NCI-H1417 (cell line): ENCODE measurements at places on chromosomes 3 and 15.

DNA sequence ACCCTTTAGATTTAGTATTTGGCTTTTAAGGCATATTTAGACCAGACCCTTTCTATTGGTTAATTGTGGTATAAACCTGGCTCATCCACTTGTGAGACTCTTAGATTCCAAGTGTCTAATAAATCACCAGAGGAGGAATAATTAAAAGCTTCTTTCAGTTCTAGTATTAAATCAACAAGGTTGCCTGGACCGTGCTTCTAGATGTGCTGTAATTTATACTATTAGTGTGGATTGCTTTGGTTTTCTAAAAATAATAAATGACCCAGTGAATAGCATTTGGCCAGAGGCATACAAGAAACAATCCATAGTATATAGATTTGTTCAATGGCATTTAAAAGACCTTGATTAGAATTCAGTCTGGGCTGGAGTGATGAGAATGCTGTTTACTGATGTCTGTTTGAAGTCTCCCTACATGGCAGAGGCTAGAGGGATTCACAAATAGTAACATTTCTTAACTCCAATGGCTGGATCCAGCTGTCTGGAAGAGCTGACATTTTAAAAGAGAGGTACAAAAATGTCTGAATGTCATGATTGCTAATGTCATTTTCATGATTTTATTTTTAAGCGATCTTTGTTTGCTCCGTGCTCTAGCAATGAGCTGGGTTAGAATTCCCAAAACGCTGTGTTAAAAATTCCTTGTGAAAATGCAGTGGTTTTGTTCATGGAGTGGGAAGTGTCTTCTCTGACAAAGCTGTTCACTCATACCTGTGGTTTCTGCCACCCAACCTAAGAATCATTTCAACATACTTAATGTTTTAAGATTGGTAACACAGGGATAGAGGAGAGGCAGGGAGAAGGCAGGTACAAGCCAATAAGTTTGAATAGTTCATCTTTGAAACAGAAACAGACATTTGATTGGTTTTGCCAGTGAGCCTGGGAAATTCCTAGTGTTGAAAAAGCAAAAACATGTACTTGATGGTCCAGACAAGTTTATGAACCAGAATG is 89.9 kb downstream of the RBMS3 start:
- peak; percentile 56 for DNase-seq

DNA sequence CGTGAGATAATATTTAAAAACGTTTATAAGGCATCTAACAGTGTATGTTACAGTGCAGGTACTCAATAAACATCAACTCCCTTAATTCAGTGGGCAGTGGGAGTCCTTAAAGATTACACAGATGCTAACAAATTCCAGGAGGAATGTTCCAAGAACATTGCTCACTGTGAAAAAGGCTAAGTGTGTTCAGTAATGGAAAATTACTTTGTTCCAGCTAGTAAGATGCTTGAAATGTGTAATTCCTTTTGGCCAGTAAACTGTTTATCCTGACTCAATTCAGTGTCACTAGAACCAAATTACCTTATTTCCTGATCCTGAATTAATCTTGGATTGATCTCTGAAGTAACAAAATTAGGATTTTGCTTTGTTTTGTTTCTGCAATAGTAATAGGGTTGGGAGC is 54.2 kb upstream of the SEMA6D start:
- DNase-seq = no peak

DNA sequence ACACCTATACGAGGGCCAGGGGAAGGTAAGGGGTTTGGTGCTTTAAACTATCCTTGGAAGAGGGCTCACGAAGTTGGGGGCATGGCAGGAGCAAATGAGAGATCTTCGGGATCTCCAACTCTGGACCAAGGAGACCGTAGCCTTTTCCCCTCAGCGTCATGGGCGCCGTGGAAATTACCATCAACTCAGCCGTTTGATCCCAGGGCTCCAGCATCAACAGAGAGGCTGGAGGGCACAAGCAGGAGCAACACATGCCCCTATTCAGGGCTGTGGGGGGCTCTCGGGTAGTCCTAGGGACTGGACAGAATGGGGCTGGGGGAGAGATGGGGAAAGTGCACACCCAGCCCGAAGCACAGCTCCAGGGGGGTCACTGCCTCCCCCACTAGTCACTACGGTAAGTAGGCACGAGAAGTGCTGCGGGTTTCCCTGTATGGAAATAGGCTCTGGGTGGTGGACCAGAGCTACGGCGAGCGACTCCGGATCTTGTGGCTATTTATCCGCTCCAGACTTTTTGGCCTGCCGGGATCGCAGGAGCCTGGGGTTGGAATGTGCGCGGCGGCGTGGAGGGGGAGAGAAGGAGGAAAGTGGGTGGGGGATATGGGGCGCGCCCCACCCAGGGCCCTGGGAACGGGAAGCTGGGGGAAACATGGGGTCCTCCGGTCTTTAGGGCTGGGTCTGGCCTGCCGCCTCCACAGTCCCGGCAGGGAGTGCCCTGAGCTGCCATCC is 539 bp upstream of the LAMB2 start:
- peak; percentile 78 for DNase-seq

DNA sequence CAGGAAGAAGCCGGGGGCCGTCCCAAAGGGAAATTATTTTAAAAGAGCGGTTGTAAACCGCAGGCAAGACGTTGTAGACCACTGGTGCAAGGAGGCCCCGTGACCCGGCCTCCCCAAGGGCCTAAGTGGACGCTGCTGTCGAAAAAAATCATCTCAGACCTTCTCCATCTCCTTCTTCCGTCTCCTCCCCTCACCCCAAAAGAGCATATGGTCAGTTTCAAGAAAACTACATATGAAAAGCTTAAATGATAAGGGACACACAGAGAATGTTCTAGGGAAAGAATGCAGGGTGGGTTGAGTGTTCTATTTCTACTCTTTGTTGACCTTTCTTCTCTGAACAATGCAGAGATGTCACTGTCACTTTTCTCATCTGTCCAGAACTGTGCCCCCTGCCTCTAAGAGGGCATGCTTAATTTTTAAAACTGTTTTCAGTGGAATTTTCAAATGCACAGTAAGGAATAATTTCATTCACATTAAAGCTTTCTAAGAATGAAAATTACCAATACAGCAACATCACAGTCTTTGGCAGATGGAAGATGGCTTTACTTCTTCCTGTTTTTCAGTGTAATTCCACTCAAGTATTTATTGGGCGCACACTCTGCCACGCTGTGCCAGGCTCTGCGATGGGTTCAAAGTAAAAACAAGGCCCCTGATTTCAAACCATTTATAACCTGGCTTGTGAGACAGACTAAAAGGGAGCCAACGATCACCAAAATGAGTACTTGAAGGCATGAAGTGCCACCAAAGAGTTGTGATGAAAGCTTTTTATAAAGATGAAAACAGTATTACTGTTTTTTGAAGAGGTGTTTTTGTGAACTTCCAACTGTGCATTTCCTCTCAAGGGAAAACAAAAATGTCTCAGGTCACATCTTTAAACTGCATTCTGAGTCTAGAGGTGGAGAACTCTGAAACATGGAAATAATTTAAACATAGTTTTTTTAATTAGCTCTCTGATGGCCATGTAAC is 891 bp upstream of the TOP2B start:
- DNase-seq = no peak

DNA sequence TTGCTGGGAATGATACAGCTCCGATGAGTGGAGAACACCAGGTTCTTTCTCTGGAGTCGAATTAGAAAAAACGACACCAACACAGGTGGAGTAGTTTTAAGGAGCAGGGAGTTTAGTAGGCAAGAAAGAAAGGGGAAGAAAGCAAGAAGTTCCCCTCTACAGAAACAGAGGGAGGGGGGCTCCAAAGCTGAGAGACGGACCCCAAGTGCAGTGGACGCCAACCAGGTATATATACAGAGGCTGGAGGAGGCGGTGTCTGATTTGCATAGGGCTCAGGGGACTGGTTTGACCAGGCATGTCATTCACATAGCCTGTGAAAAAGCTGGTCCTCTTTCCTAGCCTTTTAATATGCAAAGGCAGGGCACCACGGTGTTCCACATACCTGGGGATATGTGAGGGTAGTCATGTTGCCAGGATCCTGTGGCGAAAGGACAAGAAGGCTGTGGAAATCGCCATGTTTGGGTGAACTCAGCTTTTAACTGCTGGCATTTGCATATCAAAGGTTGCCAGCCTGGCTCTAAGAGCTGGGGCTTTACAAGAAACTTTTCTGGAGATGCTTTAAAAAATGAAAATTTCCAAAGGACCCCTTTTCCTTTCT is 887.4 kb upstream of the EPHA6 start:
- DNase-seq = no peak

DNA sequence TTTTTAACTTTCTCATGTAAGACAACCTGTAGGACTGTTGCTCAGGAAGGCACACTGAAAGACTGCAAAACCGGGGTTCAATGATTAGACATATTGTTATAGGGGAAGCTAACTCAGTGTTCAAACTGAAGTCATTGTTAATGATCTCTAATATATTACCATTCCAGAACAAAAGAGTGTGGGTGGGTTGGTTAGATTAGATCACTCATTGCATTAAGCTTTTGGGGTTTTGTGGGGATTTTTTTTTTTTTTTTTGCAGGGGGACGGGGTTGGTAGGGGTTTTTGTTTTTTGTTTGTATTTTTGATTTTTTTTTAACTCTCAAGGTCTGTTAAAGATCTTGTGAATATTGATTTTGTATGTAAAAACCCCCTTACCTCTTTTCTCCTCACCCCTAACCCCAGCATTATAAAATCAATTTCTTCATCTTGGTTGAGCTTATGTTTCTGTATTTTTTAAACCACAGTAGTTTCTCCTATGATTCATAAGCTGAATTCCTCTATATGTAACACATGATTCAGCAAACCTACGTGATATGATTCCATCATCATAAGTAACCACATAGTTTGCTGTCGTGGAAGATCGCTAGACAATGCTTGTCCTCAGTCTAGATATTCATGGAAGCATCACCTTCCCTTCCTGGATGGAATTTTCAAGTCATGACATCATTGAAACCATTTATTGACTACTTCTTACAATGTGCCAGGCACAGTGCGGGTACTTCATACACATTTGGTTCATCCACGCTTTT is 544.1 kb upstream of the MDFIC2 start:
- DNase-seq = no peak

DNA sequence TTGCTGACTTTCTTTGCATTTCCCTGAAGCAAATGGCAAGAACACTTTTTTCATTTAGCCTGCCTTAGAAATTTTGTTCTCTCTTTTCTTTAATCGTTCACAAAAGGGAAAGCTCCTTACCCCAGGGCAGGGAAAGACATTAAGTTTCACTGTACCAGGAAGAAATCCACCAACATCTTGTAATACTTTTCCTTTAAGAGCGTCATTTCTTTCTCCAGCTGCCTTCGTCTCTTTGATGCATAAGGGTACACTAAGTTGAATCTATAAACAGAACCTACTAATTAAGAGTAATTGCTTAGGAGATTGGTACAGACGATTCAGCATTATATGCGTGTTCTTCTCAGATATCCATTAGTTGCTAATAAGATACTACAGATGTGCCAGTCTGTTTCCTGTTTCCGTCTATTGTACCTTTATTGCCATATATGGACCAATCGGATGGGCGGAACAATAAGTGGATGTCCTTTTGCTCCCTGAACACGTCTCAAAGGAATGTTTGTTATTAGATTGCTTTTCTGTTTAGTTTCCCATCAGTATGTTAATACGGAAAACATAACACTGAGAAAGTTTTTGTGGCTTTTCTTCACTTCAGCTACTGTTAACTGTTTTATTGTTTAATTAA is 276.7 kb upstream of the RARB start:
- no peak for DNase-seq

GRCh38 chr3:111729087-111729846 is 129.8 kb upstream of the PHLDB2 start:
- no peak for DNase-seq

- DNase-seq = no peak
Measured at GRCh38 chr15:62931650-62932049, 110.9 kb upstream of the TPM1 start.

DNA sequence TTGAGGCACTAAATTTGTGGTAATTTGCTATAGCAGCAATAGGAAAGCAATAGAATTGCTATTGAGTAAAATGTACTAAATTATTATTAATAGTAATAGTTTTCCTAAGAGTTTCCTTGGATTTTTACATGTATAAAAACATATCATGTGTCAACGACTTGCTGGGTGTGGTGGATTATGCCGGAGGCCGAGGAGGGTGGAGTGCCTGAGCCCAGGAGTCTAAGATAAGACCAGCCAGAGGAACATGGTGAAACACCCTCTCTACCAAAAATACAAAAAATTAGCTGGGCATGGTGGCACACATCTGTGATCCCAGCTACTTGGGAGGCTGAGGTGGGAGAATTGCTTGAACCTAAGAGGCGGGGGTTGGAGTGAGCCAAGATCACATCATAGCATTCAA is 749.9 kb downstream of the TBL1XR1 start:
- DNase-seq = no peak

DNA sequence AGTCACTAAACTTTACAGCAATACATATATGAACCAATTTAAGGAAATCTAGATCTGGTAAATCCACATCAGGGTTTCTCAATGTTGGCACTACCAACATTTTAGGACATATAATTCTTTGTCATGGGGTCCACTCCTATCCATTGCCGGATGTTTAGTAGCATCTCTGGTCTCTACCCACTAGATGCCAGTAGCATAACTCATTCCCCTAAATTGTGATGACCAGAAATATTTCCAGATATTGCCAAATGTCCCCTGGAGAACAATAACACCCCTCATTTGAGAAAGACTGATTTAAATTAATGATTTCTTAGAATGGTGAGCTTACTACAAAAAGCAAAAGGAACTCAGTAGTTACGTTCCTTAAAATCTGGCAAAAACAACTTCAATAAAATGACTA is 23.1 kb upstream of the ANKRD28 start:
- DNase-seq = no peak

GRCh38 chr3:57942388-57942787 is 65.8 kb upstream of the FLNB start:
- no peak for DNase-seq

DNA sequence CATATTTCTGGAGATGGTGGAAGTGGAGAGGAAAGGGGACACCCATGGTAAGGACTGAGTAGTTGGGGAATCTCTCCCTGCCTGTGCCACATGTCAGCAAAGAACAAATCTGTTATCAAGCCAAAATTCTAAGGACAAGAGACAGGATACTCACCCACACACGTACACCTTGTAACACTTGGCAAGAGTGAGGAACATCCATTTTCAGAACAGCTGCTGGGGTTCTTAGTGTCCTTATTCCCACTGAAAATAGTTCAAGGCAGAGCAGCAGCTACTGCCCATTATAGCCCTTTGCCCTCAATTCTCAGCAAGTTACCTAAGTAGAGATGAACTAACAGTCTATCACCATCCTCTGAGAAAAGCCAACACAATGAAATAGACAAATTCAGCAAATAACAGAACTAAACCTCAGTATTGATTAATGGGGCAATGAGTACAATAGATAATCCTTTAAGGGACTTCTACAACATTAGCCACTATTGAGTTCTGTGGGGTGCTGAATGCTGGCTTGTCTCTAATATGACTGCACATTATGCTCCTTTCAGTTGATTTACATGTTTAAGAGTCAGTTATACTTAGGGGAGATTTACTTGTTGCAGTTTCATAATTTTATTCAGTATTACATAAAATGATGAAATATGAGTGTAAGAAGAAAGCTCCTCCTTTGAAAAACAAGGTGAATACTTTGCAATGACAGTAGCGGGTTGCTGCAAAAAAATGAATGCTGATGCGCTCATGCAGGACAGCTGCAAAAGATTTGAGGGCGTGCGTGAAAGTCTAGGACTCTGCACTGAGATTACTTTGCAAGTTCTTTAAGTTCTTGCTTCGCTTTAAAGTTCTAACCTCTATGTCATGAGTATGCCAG is 22.4 kb downstream of the SENP5 start:
- no peak for DNase-seq

GRCh38 chr15:36401586-36401966 is 177.8 kb upstream of the CDIN1 start:
- no peak for DNase-seq
